Stimulated activated CD8-positive, alpha-beta memory T cell treated with anti-CD3 and anti-CD28 coated beads, Interleukin-7, amount 100 ng/mL, for 1 hour (primary cell): ENCODE measurements at places on chromosomes 6 and 20.

- DNase-seq, result no peak
Measured at GRCh38 chr6:72260489-72260888, 361.4 kb upstream of the KCNQ5 start.

GRCh38 chr6:17740559-17741220 is 34.0 kb upstream of the NUP153 start:
- no peak for DNase-seq

DNA sequence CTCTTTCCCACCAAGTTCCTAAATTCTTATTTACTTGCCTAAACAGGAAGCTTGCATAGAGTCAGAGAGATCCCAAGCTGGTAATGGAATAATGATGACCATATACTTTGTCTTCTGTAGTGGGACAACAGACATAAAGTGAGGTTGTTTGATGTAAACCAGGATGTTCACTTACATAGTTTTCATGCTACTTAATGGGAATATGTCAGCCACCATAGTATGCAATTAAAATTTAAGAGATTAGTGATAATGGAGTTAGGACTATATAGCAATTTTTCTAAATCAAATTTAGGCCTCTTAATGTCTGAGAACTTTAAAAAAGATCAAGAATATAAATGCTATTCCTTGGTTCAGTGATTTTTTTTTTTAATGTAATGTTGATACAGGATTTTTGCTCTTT is 180.6 kb downstream of the BCKDHB start:
- DNase-seq, result no peak

GRCh38 chr20:18849131-18849530 is 35.5 kb downstream of the SCP2D1 start:
- no peak for DNase-seq

DNA sequence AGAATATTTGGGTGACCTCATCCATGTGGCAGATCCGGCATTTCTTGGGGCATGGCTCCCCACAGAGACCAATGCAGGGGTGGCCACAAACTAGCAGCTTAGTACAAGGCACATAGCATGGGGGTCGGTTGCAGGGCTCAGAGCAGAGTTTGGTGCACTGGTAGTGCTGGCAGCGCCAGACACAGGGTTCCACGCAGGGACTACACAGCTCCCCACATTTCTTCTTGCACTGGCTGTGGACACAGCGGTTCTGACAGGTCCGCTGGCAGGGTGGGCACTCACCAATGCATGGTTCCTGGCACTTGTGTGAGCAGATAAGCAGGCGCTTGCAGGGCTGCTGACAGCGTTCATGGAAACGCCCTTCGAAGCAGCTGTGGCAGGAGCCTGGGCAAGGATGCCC is 29.1 kb downstream of the DDX27 start:
- no peak for DNase-seq

DNA sequence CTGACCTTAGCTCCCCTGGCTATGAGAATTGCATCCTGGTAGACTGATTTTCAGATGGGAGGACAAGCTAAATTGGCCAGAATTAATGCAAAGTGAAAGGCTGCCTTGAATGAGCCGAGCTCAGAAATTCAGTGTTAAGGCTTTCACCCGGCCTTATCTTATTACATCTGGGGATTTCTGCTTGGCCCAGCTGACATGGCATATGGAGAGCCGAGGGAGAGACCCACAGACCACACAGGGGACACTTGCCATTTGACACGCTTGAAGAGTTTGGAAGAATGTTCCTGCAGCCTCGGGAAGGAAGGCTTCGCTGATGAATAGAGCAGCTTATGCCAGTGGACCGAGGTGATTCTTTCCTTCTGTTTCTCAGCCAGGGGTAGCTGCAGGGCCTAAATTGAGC is 9.0 kb downstream of the MOCS3 start:
- no peak for DNase-seq

DNA sequence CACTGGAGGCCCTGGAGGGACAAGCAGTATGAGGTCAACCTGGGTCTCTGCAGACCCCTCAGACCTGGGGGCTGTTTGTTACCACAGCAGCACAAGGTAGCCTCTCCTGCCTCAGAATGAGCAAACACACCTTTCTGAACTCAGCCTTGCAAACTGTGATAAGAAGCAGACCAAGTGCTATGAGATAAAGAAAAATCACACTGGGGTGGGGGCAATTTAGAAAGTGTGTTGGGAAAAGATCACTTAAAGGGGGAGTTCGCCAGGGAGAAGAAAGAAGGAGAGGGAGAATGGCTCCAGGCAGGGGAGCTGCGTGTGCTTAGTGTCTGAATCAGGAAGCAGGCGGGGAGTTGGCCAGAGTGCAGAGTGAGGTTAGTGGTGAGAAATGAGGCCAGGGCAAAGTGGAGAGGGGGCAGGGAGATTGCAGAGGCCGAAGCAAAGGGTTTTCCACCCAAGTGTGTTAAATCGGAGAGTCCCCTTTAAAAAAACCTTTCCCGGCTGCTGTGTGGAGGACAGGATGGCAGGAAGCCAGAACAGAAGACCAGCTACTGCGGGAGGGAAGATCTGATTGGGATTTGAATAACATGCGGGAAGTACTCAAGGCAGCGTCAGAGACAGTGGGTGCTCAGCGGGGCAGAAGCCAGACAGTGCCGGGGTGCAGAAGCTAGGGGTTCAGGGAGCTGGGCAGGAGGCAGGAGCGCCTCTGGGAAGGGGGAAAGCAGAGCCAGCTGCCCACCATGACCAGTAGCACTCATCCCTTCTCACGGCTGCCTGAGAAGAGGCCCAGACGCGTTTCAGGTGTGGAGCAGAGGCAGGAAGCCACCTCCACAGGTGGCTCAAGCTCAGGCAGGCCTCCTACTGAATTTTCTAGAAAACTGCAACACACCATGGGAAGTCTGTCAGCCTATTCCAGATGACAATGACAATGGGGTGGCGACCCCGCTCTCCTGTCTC is 9.0 kb downstream of the ADA start:
- no peak for DNase-seq

GRCh38 chr20:16111172-16111832 is 461.9 kb downstream of the KIF16B start:
- DNase-seq, result no peak

DNA sequence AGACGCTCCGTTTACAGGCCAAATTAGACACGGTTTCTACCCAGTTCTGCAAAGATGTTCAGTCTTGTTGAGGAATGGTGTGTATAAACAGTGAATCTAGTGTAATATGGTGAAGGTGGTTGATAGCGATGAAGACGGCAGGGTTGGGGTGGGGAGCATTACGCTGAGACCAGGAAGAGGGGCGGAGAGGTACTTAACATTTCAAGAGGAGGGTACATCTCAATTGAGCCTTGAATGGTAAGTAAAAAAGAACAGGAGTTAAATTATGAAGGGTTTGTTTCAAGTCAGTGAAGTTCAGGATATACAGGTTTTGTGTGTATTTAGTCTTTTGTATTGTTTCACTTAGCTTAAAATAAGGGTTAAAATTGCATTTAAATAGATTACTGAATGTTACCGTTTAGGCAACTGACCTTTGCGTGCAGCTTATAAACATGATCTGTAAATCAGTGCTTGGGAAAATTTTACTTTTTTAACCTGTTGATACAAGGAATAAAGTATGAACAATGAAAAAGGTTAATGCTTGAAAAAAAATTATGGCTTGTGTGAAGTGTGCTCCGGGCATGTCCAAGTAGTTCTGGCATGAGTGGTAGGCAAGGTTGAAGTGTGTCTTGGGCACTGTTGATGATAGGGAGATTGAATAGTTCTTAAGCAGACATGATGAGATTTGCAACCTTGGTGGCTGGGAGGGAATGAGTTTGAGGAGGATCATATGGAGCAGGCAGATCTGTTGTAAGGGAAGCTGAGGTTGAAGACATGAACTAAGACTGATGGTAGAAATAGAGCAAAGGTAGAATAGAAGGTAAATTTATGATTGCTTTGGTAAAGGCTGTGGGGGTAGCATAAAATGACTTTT is 842 bp downstream of the POLR1C start:
- DNase-seq, result no peak

- no peak for DNase-seq
Measured at GRCh38 chr6:157990321-157991066, 8.8 kb downstream of the SYNJ2 start.

- no peak for DNase-seq
Measured at GRCh38 chr20:44780226-44780625, 30.1 kb downstream of the RIMS4 start.

DNA sequence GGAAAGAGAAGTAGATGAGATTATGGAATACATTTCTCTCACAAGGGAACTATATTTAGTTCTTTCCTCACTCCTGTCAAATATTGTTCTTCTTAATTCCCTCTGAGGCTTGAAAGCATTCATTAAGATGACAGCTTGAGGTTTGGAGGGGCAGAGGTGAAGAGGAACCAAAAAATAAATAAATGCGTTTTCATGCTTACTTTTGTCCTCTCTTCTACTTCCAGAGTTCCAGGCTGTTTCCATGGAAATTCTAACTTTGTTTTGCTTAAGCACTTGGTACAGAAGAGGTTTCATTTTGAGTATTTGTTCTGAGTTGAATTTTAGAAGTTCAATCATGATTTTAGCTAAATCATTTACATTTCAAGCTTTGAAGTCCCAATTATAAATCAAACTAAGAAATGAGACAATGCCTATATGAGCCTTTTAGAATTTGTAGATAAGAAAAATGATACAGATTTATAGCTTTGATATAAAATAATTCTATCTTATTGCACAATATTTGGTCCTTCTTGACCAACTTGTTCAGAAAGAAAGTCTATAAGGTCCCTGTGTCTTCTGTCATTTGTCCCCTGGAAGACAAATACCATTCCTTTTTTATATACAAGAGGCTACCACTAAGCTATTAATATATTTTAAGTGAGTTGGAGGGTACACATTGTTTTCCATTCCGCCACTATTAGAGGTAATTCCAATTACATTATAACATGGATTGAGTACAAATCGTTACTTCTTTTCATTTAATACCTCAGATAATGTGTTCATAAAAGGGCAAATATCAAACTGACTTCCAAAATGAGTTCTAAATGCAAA is 16.3 kb downstream of the RBM24 start:
- DNase-seq, result no peak

GRCh38 chr6:124539096-124539495 is 423.1 kb upstream of the RNF217 start:
- no peak for DNase-seq

DNA sequence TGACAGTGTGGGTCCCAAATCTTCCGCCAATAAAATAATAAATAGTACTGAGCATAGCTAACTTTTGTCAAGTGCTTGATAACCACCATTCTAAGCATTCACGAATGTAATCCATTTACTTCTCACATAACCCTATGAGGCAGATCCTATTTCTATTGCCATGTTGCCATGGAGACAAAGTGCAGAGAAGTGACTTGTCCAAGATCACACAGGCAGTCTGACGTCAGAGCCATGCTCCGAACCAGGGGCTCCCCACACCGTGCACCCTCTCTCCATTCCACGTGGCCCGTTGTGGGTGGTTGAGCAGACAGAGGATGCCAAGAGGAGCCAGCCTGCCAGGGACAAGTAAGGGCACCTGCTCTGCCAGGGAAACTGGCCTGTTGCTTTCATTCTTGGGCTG is 38.9 kb downstream of the CDH22 start:
- DNase-seq, result no peak

GRCh38 chr6:128767705-128768104 is 115.2 kb upstream of the LAMA2 start:
- DNase-seq, result no peak

GRCh38 chr20:49878977-49879376 is 36.4 kb downstream of the SPATA2 start:
- DNase-seq, result no peak

DNA sequence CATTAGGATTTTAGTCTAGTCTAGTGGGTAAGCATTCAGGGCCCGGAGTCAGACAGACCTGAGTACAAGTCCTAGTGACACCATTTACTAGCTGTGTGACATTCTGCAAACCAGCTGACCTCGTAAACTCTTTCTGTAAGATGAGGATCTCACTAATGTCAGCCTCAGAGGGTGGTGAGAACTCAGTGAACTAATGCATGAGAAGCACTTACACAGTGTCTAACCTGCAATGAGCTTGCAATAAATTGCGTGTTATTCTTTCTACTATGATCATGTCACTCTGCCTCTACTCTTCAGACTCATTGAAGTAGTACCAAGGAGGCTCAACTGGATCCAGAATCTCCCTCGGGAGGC is 41.1 kb upstream of the ZNF831 start:
- DNase-seq, result no peak

GRCh38 chr20:24309596-24309995 is 159.8 kb upstream of the SYNDIG1 start:
- no peak for DNase-seq

GRCh38 chr6:88164061-88164460 is 2.1 kb downstream of the CNR1 start:
- DNase-seq, result no peak

DNA sequence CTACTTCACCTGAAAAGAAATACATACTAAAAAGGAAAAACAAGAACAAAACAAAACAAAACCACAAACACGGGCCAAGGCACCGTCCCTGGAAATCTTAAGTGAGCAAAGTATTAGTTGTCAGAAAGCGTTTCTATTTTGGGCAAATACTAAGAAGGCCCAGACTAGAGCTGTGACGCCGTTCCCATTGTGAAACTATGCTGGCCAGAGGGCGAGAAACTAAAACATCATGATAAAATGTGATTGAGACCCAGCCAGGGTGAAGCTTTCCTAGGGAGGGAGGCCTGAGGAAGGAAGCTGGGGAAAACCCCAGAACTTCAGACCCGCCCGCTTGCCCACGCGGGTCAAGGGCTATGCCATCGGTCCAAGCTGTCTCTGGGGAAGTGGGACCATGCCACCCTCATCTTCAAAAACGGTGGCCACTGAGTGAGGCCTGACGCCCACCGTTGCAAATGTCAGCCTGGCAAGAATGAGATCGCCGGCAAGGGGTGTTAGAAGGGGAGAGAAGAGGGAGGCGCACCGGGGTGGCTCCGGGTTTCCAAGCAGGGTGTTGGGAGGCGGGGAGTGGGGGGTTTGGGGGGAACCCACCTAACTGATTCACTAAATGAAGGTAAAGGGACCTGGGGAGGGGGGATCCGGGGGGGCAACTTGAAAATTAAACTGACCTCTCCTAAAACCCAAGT is 1950.9 kb upstream of the DEFB115 start:
- no peak for DNase-seq

- no peak for DNase-seq
Measured at GRCh38 chr6:54185885-54186284, 74.6 kb downstream of the MLIP start.

- DNase-seq, result no peak
Measured at GRCh38 chr6:22666586-22666985, 97.2 kb downstream of the HDGFL1 start.

GRCh38 chr6:17700421-17701416 is 6.0 kb downstream of the NUP153 start:
- no peak for DNase-seq

DNA sequence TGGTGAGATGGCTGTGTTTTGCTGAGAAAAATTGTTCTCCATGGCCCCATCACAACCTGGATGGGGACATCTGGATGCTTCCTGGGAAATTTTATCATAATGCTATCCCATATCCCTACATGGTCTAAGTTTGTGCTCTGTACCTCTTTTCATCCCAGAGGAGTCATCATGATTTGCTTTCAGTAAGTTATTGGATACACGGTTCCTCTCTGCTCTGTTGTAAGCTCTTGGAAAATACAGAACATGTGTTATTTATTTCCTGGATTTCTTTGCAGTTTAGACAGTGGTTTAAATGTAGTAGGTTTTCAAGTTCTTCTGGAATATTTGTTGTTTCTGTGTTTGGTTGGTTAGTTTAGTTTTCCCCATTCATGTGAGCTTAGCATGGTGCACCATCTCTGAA is 129.2 kb upstream of the ECI2 start:
- no peak for DNase-seq
